Activated CD4-positive, alpha-beta T cell treated with anti-CD3 and anti-CD28 coated beads, Interleukin-2, amount 10 ng/mL, durations not matched to agents 24 days and 14 days (primary cell): ENCODE measurements at places on chromosomes 1 and 21.

GRCh38 chr1:241939798-241940197 is 17.8 kb upstream of the BECN2 start:
- DNase-seq: no peak

- peak; percentile 97 for DNase-seq
These were observed at the start of gene PIGC for GRCh38 chr1:172443666-172444453. Gene PIGC, minus strand, starts transcription at chr1:172444069. Its CDS starts 1,447 bp downstream, at chr1:172442622.

DNA sequence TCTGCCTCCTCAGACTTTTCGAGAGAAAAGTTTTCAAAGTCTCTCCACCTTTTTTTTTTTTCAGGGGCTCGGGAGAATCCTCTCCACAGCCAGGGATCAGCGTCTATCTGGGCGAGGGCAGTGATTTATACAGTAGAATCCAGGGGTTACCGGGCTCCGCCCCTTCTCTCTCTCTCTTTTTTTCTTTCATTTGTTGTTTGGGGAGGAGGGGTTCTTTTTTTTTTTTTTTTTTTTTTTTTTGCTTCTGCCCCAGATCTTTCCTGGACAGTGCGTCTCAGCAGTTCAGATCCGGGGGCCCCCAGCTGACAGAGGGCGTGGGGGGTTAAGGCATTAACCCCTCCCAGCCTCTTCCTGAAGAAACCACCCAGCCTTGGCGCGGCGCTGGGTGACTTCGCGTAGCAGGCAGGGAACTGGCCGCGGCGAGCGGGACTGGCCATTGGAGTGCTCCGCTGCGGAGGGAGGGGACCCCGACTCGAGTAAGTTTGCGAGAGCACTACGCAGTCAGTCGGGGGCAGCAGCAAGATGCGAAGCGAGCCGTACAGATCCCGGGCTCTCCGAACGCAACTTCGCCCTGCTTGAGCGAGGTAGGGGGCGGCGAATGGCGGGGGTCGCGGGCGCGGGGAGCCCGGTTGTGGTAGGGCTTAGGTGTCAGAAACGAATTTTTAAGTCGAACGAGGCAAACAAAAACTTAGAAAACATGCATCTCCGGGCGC is at the start of gene S1PR1:
S1PR1 (plus strand) TSS at position 504 of the 713 bp plus-strand sequence. CDS start 1,966 bp downstream, outside the sequence.
- peak; percentile 92 for DNase-seq

DNA sequence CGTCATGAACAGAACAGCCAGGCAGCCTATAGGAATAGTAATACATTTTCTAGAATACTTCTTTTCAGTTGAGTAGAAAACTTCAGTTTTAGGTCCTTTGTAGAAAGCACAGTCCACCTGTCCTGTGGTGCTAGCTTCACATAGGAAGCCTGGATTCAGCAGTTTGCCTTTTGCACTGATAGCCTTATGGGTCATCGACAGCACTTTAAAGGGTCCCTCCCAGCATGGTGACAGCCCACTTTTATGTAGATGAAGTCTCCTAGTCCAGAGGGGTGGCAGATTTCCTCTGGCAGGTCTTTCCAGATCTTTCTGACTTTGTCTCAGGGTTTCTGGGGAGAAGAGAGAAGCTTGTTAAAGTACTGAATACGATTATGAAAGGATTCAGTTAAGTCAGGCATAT is 161.4 kb upstream of the TNR start:
- DNase-seq: no peak

GRCh38 chr1:212692774-212693644 is 6.6 kb downstream of the BATF3 start:
- no peak for DNase-seq

DNA sequence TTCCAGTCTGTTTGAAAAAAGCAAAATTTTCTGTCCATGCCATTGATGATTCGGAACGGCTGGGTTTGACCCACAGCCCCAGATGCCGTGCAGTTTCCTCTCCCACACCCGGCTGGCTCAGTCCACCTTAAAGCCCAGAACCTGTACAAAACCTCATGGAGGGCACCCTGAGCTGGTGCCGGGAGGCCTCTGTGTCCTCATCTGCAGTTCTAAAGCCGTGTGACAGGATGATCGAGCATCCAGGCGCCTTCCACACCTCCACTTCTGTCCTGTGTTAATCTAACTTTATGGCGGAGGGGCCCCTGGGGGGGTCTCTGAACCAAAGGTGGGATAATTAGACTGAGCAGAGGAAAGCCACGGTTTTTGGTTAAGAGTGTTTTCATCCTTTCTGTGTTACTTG is 49.6 kb downstream of the SLC37A1 start:
- no peak for DNase-seq

- peak; percentile 24 for DNase-seq
These were observed 15.7 kb downstream of the PTPN22 start for GRCh38 chr1:113855630-113856400.

- DNase-seq: no peak
These were observed 371.6 kb downstream of the PRDM2 start for GRCh38 chr1:14071581-14071980.

- DNase-seq: no peak
These were observed 22.8 kb downstream of the NADK start for GRCh38 chr1:1755426-1755825.

- DNase-seq: no peak
These were observed 9.2 kb downstream of the PADI6 start for GRCh38 chr1:17381161-17381560.

- no peak for DNase-seq
These were observed 145.9 kb upstream of the ATP1B1 start for GRCh38 chr1:168960595-168960994.

DNA sequence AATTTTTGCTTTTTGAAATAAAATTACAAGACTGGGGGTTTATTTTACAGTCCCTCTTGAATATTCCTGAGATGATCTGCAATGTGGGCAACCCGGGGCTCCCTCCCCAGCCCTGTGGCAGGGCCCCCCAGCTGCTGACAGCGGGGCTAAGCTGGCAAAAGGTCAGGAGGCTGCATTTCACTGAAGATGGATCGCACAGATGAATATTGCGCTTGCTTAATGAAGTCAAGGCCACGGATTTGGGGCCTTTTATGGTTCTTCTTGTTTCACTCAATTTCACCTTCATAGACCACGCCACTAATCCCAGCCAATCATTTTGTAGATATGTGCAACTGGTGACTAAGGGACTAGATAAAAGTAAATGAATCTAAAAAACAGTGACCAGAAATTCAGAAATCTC is 50.8 kb upstream of the SLC22A15 start:
- DNase-seq: no peak

GRCh38 chr1:221812905-221813597 is 71.2 kb upstream of the DUSP10 start:
- DNase-seq: no peak

- no peak for DNase-seq
These were observed 27.2 kb upstream of the CLIC4 start for GRCh38 chr1:24717887-24718650.

GRCh38 chr1:240192851-240193250 is 101.2 kb downstream of the FMN2 start:
- no peak for DNase-seq

DNA sequence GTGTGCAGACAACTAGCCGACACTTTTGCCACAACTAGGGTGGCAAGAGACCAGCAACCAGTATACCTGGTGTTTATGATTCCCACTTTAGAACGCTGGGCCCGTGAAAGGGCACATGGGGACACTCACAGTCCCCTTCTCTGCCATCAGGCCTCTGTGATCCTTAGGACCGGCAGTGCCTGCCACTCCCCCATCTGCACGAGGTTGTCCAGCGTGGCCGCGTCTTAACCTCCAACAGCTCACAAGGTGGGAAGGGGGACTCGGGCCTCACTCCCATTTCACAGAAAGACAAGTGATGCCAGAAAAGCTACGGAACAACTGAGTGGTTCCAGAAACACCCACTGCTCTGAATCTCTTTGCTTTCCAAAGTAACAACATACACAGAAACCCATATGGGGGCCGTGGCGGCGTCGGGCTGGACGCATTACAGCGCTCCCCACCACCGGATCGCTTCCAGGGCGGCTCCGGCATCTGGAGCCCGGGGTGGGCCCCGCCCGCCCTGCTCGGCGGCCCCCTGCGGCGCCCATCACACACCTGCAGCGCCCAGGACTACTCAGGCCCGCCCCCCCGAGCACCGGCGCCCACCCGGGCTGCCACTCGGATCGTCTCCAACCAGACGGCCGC is 1.0 kb downstream of the ZNF496 start:
- DNase-seq: no peak

GRCh38 chr1:68188644-68189340 is 43.5 kb downstream of the WLS start:
- DNase-seq: no peak

DNA sequence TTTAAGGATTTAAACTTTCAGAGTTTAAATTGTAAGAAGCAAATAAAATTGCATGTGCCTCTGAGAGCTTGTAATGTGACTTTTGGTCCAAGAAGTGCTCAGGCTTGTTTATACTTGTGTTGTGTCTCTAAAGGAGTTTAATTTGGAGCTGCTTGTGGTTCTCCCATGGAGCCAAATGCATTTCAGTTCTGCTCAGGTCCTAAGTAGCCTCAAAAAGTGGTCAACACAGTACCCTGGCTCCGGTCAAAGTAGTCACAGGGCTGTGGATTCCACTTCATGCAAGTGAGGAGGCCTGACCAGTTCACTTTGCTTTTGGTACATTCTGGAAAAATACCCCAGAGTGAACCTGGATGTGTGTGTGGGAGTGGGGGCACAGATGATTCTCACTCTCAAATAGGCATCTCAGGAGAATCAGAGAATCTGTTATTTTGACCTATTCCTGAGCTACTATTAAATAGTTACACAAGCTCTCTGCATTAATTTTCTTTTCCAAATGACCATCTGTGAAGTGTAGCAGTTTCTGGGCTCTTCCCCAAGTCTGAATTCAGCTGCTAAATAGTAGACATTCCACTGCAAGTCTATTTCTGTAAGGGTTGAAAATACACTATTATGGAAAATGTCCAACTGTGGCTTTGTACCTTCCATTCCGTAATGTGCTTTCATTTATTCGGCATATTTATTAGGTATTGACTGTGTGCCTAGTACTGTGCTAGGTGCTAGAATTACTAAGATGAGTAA is 31.7 kb upstream of the AGO1 start:
- DNase-seq: no peak

DNA sequence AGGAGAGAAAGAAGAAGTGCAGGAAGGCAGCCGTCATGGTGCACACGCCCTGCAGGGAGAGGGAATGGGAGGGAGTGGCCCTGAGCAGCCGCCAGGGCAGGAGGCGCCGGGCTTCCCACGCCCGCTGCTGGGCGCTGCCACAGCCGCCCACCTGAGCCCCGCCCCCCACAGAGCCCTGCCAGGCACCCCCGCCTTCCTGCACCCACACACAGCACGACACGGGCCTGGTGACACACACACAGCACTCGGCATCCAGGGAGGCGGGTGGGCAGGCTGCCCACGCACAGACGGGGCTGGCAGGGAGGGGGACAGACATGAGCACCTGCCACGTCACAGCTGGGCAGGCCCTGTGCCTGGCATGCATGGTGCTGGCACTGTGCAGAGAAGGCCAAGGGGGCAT is 27.5 kb downstream of the ADGRB2 start:
- DNase-seq: no peak

- DNase-seq: no peak
These were observed 3.2 kb downstream of the GSTM4 start for GRCh38 chr1:109659145-109659544.

GRCh38 chr1:39427912-39428311 is 63.5 kb upstream of the BMP8A start:
- DNase-seq: no peak
